Panc1 (cell line): ENCODE measurements at places on chromosomes 12 and 14.

GRCh38 chr14:90302529-90303303, 29.0 kb downstream of the NRDE2 start:
- H3K4me1 ChIP-seq = no peaks in the 10 kb centered on the region
- H3K27me3 ChIP-seq = no peaks in the 10 kb centered on the region
- no peak overlapping the region for H3K27ac ChIP-seq
- H3K36me3 ChIP-seq = no peaks in the 10 kb centered on the region
- no peak overlapping the region for H3K4me3 ChIP-seq

DNA sequence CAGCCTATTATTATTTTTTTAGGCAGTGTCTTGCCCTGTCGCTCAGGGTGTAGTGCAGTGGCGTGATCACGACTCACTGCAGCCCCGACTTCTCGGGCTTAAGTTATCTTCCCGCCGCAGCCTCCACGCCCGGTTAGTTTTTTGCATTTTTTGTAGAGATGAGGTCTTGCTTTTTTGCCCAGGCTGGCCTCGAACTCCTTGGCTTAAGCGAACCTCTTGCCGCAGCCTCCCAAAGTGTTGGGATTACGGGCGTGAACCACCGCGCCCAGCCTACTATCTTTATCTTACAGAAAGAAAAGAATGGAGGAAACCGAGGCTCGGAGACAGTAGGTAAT, 507 bp upstream of the PTPN11 start:
- H3K4me3 ChIP-seq = peak overlapping the region; percentile 89
- no peaks in the 10 kb centered on the region; the same call in 1 of the 2 replicates for H3K36me3 ChIP-seq
- H3K4me1 ChIP-seq = 0 out of 2 replicates have a peak, but pooled peaks cover 3% of the 10 kb centered on the region
- no peak for DNase-seq

DNA sequence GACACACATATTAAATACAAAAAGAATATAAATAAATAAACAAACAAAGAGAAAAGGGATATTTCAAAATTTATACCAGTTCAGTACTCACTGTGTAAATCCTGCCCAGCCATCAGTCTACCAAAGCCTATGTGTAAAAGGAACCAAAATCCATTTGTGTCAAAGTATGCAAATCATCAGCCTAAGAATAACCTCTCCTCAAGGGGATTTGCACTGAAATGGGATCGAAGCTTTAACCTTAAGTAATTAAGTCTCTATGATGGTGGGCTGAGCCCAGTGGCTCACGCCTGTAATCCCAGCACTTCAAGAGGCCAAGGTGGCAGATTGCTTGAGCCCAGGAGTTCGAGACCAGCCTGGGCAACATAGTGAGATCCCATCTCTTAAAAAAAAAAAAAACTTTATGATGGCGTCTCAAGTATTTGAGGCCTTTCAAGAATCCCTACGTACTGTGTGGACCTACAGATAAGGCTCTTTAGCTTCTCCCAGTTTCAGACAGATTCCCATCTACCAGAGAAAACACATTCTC, 57.8 kb upstream of the METAP2 start:
- no peak overlapping the region for H3K27ac ChIP-seq
- H3K36me3 ChIP-seq = no peaks in the 10 kb centered on the region

GRCh38 chr14:102345232-102345631, 17.5 kb downstream of the CINP start:
- no peaks in the 10 kb centered on the region; the same call in 1 of the 2 replicates for H3K36me3 ChIP-seq
- no peaks in the 10 kb centered on the region for H3K4me1 ChIP-seq
- no peak overlapping the region for H3K4me3 ChIP-seq
- DNase-seq = no peak
- H3K27me3 ChIP-seq = no peaks in the 10 kb centered on the region
- no peak overlapping the region for H3K27ac ChIP-seq

DNA sequence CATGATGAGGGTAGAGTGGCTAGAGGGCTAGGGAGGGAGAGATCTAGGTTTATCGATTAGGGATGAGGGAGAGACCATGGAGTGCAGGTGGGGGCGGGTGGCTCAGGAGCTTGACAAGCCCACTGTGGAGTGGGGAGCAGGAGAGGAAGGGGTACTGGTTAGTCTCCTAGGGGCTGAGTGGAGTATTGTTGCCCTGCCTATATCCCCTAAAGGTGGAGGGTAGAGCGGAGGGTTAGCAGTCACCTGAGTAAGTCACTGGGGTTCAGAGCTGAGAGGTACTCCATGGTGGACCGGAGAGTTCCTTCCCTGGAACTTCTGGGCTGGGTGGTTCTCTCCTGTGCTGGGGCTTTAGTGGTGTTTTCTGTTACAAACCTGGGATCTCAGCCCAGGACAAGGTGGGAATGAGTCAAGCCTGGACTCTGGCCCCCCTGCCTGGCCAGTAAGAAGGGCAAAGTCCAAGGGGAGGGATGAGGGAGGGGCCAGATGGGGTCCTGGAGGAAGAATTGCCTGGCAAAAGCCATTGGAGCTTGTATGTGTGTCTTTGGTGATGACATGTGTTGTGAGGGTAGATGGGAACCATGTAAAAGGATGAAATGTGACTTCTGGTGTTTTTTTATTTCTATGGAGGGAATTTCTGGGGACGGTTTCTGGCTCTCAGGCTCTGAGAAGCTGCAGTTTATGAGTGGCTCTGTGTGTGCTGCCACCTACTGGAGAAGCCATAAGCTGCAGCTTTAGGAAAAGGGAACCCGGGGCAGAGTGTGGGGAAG, at the start of gene CIDEB:
TSS of gene CIDEB (minus strand) at position 403 of the 767 bp plus-strand sequence. CDS start at position 284, 119 bp downstream.
- no peak within 1 kb of the TSS for H3K4me3 ChIP-seq
- no peaks in the 10 kb centered on the region for H3K27me3 ChIP-seq
- H3K4me1 ChIP-seq = no peaks in the 10 kb centered on the region
- DNase-seq = peak; percentile 33

DNA sequence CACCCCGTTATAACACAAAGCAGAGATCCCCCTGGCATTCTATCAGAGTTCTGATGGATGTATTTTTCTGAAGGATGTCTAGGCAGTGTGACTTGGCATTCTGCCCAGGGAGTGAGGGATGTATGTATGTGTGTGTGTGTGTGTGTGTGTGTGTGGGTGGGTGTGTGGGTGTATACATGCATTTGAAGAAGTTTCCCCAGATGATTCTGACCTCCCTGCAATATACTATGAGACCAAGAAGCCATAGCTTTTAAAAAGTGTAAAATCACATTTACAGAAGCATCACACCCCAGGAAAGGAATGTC, 59.7 kb upstream of the NAP1L1 start:
- no peak overlapping the region for H3K4me3 ChIP-seq
- H3K27me3 ChIP-seq = no peaks in the 10 kb centered on the region
- DNase-seq = no peak
- no peak overlapping the region for H3K27ac ChIP-seq
- no peaks in the 10 kb centered on the region for H3K36me3 ChIP-seq

DNA sequence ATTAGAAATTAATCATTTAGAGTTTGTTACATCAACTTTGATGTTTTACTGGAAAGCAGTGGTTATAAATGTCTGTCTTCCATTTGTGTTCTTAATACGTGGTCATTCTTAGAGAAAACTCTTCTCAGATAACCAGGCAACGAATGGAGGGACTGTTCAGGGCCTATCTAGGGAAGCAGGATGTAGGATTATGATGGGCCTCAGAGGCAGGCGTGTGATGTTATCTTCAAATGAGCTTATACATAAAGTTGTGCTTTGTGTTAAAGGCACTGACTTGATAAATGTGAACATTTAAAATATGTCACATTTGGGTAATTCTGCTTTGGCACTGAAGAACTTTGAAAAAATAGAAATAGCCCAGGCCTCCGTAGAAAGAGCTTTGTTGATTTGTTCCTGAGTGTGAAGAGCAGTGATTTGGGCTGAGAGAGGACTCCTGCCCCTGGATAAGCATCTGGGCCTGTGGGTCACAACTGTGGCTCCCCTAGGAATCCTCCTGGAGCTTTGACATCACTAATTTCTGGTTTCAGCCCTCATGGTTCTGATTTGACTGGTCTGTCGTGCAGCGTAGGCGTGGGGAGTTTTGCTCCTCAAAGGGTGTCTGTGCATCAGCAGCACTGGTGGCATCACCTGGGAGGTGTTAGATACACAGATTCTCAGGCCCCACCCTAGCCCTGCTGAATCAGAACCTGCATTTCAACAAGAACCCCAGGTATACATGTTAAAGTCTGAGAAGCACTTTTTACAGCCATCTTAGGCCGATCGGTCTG, 55.4 kb downstream of the SAMD4A start:
- no peak overlapping the region for H3K27ac ChIP-seq
- no peaks in the 10 kb centered on the region for H3K36me3 ChIP-seq

GRCh38 chr12:68245180-68246021, 8.0 kb downstream of the IL22 start:
- H3K27ac ChIP-seq = no peak overlapping the region
- DNase-seq = no peak
- H3K36me3 ChIP-seq = no peaks in the 10 kb centered on the region
- no peaks in the 10 kb centered on the region for H3K4me1 ChIP-seq

DNA sequence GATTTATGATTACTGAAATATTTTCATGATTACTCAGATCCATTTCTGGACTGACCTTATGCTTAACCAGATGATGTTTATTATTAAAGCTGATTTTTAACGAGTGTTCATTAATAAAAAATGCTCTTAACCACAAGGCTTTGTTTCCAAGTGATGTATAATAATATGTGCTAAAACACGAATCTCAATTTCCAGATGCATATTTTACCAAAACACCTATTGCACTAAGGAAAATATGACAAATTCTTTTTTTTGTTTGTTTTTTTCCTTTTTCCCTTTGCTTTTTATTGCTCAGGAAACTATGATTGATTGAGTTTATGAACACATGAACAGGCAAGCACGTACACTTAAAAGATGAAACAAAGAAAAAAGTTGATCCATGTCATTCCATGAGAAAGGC, 16.9 kb upstream of the DUSP6 start:
- H3K4me3 ChIP-seq = no peak overlapping the region
- peaks cover 4% of the 10 kb centered on the region; the same call in 1 of the 2 replicates for H3K4me1 ChIP-seq
- H3K36me3 ChIP-seq = no peaks in the 10 kb centered on the region
- DNase-seq = no peak

DNA sequence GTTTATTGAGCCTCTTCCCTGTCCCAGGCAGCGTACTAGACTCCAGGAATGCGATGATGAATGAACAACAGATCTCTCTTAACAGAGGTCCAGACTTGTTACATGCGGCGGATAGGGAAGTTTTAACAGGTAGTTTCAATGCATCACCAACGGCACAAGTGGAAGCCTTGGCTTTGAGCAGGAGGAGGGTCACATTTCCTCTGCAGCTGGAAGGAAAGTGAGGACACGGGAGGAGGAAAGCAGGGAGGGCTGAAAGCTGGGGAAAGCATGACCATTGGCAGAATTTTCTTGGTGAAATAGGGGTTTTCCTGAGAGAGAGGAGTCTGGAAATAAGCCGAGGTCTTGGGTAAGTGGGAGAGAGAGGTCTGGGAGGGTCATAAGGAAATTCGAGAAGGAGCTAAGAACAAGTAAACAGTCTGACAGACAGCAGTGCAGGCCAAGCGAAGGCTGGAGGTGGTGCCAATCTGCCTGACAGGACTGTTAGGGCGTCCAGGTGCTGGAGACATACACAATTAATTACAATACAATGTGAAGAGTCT, 15.4 kb downstream of the BHLHE41 start:
- peak overlapping the region; percentile 100 for H3K27ac ChIP-seq
- no peak overlapping the region for H3K4me3 ChIP-seq
- DNase-seq = no peak
- no peaks in the 10 kb centered on the region for H3K27me3 ChIP-seq
- peaks cover 58% of the 10 kb centered on the region for H3K4me1 ChIP-seq
- H3K36me3 ChIP-seq = no peaks in the 10 kb centered on the region

DNA sequence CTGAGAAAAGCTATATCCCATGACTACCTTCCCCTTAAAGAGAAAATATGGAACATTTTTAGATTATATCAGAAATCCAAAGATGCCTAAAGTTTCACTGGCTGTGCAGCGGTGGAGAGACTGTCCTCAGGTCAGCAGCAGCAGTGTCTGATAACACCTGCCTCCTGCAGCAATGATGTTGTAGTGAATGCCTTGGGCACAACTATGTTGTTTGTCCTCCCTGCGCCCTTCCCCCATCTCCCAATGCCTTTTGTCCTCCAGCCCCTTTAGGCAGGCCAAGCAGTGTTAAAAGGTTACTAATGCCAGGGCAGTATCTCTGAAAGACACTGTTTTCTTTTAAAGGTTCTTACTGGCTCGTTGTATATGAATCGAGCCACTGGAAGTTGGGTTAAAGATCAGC, 13.2 kb downstream of the RTRAF start:
- no peaks in the 10 kb centered on the region for H3K27me3 ChIP-seq
- no peaks in the 10 kb centered on the region for H3K4me1 ChIP-seq
- no peak overlapping the region for H3K4me3 ChIP-seq
- H3K36me3 ChIP-seq = peaks cover 53% of the 10 kb centered on the region
- DNase-seq = no peak

- no peak for DNase-seq
- no peaks in the 10 kb centered on the region for H3K4me1 ChIP-seq
- no peak overlapping the region for H3K27ac ChIP-seq
- no peak overlapping the region for H3K4me3 ChIP-seq
These were observed 21.0 kb upstream of the EMP1 start for GRCh38 chr12:13175499-13175898.

GRCh38 chr14:93308686-93309345, 24.0 kb downstream of the BTBD7 start:
- H3K27ac ChIP-seq = no peak overlapping the region
- H3K4me3 ChIP-seq = no peak overlapping the region
- H3K27me3 ChIP-seq = no peaks in the 10 kb centered on the region
- no peaks in the 10 kb centered on the region for H3K36me3 ChIP-seq

DNA sequence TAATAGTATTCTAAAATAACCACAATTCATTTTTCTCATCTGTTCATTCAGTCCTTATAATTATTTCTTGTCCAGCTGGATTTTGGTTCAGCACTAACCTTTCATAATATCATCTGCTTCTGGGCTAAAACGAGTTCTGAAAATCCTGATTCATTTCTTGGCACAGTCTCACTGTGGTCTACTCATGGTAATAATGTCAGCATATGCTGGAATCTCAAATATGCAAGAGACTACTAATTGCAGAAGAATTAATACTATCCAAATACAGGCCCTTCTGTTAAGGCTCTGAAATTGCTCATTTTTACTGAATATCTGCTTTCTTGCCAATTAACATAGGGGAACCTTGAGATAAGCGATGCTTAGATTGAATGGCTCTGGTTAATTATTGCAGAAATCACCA, 597.1 kb downstream of the RPL10L start:
- H3K4me3 ChIP-seq = no peak overlapping the region
- no peaks in the 10 kb centered on the region for H3K27me3 ChIP-seq
- H3K27ac ChIP-seq = no peak overlapping the region

DNA sequence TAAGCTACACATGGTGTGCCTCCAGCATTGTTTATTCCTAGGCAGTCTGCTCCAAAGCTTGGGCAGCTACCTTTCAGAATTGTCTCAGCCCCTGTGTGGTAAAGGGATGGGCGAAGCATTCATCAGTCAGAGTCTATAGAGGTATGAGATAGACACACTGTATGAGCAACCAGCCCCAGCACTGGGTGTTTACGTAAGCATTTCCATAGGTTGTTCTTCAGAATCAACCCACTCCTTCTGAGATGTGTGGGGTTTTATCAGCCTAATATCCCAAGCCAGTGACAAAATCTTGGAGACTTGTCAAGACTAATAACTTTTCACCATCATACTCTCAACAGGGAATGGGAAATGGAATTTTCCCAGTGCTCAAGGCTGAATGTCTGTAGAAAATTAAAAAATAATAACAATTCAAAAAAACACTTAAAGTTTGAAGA, 98.2 kb downstream of the BTG1 start:
- no peak for DNase-seq
- H3K36me3 ChIP-seq = no peaks in the 10 kb centered on the region
- no peak overlapping the region for H3K4me3 ChIP-seq
- no peaks in the 10 kb centered on the region for H3K27me3 ChIP-seq
